ENCODE measurements at places on chromosomes 4 and X.

DNA sequence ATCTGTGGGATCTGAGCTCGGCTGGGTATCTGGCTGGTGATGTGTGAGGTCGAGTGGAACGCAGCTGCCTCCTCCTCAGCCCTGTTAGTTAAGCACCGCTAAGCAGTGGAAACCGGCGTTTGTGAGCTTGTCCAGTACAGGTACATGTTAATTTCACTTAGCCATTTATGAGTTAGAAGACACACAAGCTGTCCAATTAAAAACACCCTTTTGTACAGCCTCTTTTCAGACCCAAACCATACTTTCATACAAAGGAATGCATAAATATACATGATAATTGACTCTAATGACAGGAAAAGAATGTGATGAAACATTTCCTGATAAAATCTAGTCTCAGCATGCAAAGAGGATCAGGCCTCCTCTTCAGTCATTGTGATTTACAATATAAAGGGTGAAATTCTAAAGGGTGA, 163.6 kb upstream of the FAT1 start:
- no peak for DNase-seq

DNA sequence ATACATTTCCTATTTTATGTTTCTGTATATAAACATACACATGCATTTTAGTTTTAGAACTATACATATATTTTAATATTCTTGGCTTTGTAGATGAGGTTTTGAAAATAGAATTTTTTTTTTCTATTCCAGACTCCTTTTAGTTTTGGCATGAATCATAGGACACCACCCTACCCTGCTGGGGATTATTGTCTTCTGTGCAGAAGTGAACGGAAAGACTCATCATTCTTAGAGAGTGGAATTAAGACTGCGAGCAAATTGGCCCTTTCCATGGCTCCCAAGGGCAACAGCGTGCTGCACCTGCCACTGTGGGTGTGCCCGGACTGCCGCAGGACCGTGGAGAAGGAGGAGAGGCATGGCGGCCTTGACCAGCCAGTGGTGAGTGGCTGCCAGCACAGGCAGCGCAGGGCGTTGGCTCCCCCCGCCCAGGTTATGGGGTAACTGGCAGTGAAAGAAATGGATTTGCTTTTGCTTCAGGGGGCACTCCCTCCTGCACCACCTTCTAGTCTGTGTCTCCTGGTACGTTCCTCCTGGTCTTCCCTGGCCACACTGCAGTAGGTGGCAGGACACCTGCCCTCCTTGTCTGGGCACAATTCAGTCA, 59.6 kb downstream of the FAM193A start:
- DNase-seq: no peak

DNA sequence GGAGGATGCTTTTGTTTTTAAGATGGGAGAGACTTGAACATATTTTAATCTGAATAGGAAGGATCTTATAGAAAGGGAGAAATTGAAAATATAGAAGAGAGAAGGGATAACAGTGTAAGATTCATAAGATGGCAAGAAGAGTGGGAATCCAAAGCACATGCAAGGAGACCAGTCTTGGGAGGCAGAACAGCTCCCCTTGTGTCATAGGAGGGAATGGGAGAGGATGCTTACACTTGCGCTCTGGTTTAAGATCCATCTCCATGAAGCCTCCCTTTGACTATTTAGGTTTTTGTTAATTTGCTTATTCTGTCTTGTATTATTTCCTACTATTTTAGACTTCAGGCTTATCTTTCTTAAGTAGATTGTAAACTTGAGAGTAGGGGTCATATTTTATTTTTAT, 42.7 kb downstream of the KIF4A start:
- DNase-seq: no peak

- DNase-seq: no peak
These were observed 78.1 kb upstream of the ADGRA3 start for GRCh38 chr4:22593933-22594332.

DNA sequence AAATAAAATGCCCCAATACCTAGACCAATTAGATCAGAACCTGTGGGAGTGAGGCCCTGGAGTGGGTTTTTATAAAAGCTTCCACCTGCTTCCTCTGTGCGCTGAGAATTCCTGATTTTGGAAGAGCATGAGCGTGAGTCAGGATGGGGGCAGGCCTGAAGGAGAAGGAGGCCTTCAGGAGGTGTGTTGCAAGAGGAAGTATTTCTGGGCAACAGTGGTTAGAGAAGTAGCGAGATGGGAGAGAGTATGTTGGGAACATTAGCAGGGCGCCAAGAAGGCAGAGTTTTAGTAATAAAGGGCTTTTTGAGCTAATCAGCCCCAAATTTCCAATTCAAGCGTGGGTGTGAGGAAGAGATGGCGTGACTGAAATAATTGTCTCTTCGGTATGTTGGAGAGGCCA, 349.8 kb downstream of the UNC5C start:
- DNase-seq: no peak

DNA sequence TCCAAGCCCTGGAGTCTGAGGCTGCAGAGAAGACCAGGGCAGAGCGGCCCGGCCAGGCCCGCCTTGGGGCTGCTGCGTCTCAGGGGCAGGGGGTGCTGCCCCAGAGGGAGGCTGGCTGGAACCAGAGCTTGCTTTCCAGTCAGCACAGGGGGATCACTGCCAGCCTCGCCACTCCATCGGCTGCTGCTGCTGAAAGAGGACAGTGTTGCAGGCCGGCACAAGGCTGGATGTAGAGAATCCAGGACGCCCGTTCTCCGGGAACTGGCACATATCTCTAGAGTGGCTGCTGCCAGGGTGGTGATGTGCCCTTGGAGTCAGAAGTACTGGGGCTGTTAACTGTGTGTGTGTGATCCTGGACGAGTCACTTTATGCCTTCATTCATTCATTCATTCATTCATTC, 31.9 kb upstream of the SORCS2 start:
- DNase-seq: no peak

DNA sequence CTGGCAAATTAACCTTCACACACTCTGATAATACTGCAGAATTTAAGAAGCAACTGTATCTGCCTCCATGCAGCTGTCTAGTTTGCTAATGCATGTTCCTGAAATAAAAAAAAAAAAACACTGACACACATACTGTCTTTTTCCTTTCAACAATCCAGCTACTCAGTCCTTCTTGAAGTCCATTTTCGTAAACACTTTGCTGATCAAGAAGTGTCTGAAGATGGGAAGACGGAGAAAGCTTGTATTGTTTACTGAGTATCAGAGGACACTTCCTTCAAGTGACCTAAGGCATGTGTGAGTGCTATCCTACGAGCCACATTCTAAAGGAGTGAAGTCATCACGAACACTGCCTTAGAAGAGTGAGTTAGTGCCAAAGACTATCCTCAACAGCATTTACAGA, 82.6 kb downstream of the LUZP4 start:
- no peak for DNase-seq

DNA sequence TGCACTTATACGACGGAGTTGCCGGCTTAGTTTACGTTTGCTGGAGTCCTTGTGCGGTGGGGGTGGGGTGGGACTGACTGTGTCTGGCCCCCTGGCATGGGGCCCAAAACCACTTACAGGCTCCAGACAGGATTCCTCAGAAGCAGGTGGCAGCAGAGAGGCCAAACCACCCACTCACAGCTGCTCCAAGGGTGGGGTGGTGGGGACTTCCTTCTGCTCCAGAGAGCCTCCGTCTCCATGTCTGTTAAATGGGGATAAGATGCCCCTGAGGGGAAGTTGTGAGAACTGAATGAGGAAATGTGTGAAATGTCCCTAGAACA, 36.7 kb downstream of the PSAPL1 start:
- DNase-seq: peak; percentile 30

DNA sequence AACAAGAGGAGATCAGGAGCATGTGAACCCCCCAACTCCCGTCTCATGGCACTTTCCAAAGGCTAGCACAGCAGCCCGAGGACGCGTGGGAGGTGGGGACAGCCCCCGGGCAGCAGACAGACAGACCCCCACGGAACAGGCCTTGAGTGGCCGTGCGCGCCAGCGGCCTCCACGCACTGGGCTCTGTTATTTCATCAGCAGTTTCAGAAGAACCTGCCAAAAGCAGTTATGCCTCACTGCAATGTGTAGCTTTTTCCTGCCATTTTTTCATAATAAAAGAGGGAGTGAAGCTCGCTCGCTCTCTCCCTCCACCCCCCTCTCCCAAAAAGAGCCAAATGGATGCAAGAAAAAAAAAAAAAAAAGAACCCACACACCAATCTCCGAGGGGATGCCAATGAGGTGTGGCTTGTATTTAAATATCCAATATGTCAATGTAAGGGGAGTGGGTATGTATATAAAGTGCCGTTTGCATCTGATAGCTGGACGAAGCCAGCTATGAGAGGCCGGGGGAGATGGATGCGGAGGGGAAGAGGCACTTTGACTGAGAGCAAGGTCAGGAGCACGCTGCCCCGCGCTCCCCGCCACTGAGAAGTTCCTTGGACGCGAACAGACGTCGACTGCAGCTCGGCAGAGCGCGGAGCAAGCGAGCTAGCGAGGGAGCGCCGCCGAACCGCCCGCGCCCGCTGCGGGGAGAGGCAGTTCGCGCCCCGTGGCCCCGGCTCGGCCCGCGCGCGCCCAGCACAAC, at the start of gene FGF16:
FGF16 (plus strand) TSS at position 482 of the 745 bp plus-strand sequence. CDS start 286 bp downstream, outside the sequence.
- no peak for DNase-seq

DNA sequence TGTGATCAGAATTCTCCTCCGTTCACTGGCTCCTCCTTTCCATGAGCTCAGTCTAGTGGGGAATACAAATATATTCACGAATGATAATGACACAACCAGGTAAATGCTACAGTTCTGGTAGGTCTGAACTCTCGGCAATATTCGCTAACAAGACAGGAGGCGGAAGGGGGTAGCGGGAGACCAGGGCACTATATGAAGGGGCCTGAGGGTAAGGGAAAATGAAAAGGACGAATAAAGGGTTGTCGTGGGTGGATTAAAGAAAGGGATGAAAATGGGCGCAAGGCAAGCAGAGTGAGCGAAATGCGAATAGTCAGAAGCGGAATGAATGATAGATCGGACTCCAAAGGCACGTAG, 743 bp downstream of the NKAP start:
- peak; percentile 28 for DNase-seq

- DNase-seq: no peak
These were observed 47.0 kb upstream of the PTPN13 start for GRCh38 chr4:86547140-86547539.

DNA sequence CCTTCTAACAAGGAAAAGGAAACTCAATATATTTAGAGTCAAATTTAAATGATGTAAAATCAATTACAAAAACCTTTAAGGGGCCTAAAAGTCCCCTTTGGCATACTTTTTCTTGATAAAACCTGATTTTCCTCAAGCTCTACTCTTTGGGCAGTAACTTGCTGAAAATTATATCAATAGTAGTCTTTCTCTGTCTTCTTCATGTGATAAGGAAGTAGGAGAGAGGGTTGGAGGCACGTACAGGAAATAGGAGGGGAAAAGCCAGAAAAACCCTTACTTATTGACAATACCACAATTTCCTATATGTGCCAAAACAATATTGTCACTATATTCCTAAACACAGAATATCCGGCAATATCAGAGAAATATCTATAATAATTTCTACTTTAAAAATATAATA, 9.6 kb downstream of the RHOH start:
- no peak for DNase-seq

DNA sequence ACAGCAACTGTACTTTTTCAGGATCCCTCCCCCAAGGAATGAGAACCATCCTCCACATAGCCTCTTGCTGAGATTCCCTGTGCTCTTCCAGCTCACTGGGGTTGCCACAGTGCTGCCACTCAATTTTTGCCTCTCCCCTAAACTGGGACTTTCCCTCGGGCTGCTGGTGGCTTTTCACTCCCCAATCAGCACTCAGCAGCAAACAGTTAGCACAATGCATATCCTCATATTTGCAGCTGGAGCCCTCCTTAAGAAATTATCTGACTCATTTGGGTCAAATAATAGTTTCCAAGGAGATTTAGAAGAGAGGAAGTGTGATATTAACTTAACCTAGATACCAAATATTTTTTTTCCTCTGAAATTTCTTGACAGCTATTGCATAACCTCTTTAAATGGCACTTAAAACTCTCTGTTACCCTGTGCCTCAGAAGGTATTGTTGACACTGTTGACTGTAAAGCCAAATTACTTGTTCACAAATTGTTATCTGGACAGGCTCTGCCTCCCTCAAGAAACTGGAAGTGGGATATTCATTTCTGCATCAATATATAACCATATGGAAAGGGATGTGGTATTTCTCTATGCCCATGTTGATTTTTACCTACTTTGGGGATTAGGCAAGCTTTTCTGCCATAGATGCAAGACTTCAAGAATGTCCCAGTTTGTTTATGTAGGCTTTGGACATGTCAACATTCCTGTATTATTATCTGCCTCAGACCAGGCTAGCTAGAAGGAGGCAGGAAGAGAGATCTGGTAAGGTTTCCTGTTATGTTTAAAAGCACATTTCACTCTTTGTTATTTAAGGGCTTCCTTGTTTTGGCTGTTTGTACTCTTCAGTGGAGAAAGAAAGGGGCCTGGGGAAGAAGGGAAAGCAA, 58.0 kb downstream of the SEPTIN11 start:
- DNase-seq: no peak

GRCh38 chr4:95181243-95181995, 367.4 kb downstream of the UNC5C start:
- no peak for DNase-seq

- DNase-seq: peak; percentile 59
These were observed 33.4 kb upstream of the ENPP6 start for GRCh38 chr4:184250795-184251669.

DNA sequence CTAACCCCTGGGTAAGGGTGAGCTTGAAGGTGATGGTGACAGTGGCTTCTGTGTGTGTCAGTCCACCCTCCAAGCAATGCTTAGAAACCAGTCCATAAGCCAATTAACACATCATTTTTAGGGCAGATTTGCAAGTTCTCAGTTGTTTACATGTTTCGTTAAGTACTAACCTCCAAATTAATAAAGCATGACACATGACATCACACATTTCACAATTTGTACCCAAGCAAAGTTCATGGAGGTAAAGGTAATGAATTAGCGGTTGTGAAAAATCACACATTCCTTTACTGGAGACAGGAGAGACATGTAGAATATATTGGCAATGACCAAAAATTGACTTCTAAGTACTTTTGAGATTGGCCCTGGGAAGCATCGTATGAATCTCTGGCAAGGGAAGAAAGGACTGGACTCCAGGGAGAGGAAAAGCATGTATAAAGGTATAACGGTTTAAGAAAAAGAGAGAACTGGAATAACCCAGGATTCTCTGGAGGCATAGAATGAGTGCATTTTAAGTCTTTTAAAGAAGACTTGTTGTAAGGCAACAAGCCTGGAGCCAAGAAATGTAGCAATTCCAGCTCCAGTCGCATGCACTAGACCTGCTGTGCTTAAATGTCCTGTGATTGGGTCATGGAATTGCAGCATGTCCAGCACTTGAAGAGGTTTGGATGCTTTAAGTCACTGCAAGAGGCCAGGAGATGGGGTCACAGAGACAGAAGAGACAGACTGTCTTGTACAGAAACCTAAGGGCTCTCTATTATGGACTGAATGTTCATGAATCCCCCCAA, 34.1 kb downstream of the TRIM2 start:
- no peak for DNase-seq

- DNase-seq: peak; percentile 54
These were observed 2.2 kb downstream of the PPA2 start for GRCh38 chr4:105471566-105472176.

GRCh38 chrX:100408713-100409609, 1.1 kb downstream of the PCDH19 start:
- DNase-seq: no peak

Measured in SW480 (cell line).